ENCODE measurements at places on chromosomes 3 and 15. TPM values are rescaled to one million over a fixed set of nuclear protein-coding genes. Genes with fewer than 3 reads are reported as not detected.

DNA sequence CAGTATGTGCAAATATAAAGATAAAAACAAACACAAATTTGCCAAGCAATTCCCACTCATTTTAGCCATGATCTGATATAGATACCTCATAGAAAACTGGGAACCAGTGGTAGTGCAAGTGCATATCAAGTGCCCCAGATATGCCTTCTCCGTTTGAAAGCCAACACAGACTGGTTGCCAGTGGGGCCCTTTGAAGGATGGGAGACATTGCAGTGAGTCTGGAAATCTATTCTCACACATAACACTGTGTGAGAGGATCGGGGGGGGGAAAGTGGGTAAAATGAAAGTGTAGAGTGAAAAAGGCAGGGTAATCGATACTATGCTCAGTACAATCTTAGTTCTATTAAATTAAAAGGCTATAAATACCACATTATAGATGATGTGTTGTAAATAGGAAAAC is 83.0 kb downstream of the CBLB start:
- no peak for DNase-seq

RAD51 gene
- 0.51 TPM for total RNA-seq

GOLGA6A gene
- total RNA-seq, result not detected

DNA sequence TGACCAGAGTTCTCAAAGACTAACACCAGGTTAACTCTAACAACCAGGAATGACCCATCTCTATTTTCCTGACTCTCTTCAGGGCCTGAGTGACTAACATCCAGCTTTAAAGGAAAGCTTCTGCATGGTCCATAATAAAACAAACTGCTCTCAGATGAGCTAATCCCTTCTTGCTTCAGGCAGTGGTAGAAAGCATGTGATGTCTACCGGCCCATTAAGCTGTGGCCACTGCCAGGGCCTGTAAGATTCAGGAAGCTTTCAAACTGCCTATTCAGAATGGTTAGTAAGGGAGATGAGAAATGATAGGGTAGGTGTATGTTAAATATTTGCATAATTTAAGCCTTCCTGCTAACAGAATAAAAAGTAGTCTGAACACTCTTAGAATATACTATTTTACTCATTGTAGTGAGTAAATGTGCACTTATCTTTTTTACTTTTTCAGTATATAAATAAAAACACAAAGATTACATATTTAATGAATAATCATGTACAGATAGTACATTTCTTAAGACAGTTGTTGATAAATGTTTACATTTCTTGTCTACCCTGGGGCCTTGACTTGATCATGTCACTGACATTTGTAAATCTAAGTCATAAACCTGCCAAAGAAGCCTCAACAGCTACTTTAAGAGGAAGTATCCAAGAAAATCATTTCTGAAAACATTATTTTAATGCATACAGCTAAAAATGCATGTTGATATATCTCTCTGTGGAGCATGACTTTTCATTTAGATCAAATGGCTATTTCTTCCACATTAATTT is 222.0 kb downstream of the MCTP2 start:
- DNase-seq, result no peak

DUOXA1 gene
- total RNA-seq, result 1.4 TPM

GRCh38 chr15:70027518-70027917 is 70.2 kb downstream of the TLE3 start:
- no peak for DNase-seq

SLC9A9 gene
- 12.8 TPM for total RNA-seq

C3orf85 gene
- not detected for total RNA-seq

FGF12 gene
- 4.4 TPM for total RNA-seq

DNA sequence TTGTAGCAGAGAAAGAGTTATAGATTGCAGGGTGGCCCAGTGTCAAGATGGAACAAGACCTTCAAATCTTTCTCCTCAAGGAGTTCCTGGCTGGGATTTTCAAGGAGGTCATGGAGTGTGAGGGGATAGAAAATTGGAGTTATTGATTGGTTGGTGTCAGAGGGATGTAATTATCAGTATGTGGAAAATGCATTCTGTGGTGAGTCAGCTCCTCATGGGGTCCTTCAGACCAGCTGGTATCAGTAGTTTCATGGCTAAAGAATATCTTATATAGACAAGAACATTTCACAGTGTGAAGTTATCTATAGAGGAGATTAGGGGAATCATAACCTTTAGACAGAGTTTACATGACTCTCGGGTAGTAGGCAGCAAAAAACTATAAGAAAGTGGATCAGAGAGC is 1114.0 kb upstream of the GBE1 start:
- no peak for DNase-seq

SACM1L gene
- total RNA-seq, result 83.0 TPM

DNA sequence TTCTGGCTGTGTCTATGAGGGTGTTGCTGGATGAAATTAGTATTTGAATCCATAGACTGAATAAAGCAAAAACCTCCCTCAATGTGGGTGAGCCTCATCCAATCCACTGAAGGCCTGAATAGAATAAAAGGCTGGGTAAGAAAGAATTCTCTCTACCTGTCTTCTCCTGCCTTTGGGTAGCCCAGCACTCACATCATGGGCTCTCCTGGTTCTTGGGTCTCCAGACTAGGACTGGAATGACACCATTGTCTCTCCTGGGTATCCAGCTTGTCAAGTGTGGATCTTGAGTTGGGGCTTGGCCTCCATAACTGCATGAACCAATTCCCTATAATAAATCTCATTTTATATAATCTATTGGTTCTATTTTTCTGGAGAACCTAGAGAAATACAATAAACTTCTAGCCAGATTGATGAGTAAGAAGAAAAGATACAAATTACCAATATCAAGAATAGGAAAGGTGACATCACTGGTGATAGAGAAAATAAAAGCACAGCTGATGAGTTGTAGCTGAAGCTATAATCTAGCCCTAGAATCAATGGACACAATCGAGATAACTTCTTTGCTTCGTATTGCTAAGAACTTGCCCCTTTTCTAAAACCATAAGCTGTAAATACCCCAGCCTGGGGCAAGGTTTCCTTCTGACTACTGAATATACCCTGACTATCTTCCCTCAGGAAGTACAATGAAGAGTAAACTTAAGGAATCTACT is 106.4 kb downstream of the ANO10 start:
- DNase-seq, result no peak

GRCh38 chr15:23690015-23690414 is 2.9 kb upstream of the NDN start:
- DNase-seq, result peak; percentile 47

DNA sequence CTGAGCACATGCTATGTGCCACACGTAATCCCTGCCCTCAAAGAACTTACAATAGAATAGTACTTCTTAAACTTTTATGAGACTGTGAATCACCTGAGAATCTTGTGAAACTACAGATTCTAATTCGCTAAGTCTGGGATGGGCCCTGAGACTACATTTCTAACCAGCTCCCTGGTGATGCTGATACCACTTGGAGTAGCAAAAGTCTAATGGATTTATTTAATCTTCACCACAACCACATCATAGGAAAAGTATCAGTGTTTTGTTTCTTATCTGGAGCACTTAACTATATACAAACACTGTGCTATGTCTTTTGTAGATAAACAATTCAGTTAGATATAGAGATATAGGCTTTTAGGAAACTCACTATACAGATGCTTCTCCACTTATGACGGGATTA is 23.8 kb upstream of the TCF12 start:
- DNase-seq, result no peak

DNA sequence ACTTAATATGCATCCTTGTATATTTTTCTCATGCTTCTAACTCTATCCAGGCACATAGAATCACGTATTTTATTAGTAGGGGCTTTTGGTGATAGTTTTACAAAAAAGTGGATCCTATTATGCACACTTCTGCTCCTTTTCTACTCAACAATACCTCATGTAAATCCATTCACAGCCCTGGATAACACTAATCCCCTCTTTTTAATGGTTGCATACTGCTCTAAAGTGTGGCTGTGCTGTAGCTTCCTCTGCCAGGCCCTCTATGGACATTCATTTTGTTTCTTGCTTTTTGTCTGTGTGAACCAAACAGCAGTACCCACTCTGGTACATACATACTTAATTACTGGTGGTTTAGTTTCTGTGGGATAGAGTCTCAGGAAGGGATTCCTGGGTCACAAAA is 51.3 kb upstream of the SCAANT1 start:
- DNase-seq, result no peak

TMCO5A gene
- not detected for total RNA-seq

ZNF660 gene
- total RNA-seq, result 13.4 TPM
